Activated naive CD4-positive, alpha-beta T cell treated with anti-CD3 and anti-CD28 coated beads, Interleukin-2, amount 10 ng/mL, durations not matched to agents 7 days and 5 days (primary cell): ENCODE measurements at places on chromosomes 5 and 9.
A peak's percentile ranks its signal among the peaks of the same experiment; 100 is the strongest.

- H3K36me3 ChIP-seq: no peaks in the 10 kb centered on the region
- no peak overlapping the region for H3K27ac ChIP-seq
- H3K4me3 ChIP-seq: no peak overlapping the region
Measured at GRCh38 chr5:168346417-168346816, 55.0 kb downstream of the WWC1 start.

DNA sequence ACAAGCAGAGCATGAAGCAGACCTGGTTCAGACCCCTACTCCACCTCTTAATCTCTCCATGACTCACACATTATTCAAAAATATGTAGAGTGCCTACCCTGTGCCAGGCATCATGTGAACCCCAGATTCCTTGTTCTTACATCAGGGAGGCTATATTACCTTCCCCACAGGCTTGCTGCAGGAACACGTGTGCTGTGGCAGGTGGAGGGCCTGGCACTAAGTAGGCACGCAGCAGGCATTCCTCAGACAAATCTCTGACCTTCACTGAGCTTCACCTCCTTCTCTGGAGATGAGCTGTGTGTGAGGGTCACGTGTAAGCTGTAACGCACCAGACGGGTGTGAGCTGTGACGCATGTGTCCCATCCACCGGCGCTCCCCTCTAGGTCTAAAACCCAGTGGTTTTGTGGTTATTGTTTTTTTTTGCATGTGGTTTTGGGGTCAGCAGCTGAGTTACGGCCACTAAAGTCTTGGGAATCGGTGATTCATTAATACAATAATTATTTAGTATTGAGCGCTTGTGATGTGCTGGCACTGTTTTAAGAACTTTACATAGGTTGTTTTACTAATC, 30.3 kb downstream of the ANGPTL2 start:
- H3K36me3 ChIP-seq: no peaks in the 10 kb centered on the region
- H3K27ac ChIP-seq: no peak overlapping the region
- H3K4me3 ChIP-seq: no peak overlapping the region
- peaks cover 32% of the 10 kb centered on the region for H3K27me3 ChIP-seq

GRCh38 chr9:137228506-137228967, 1.2 kb downstream of the RNF224 start:
- DNase-seq: no peak
- no peak overlapping the region for H3K27ac ChIP-seq
- H3K4me3 ChIP-seq: no peak overlapping the region
- H3K27me3 ChIP-seq: peaks cover 28% of the 10 kb centered on the region
- H3K36me3 ChIP-seq: no peaks in the 10 kb centered on the region

GRCh38 chr9:21789541-21790037, 12.8 kb upstream of the MTAP start:
- H3K36me3 ChIP-seq: no peaks in the 10 kb centered on the region
- H3K27ac ChIP-seq: no peak overlapping the region
- peaks cover 36% of the 10 kb centered on the region for H3K27me3 ChIP-seq
- peaks cover 5% of the 10 kb centered on the region for H3K4me1 ChIP-seq

DNA sequence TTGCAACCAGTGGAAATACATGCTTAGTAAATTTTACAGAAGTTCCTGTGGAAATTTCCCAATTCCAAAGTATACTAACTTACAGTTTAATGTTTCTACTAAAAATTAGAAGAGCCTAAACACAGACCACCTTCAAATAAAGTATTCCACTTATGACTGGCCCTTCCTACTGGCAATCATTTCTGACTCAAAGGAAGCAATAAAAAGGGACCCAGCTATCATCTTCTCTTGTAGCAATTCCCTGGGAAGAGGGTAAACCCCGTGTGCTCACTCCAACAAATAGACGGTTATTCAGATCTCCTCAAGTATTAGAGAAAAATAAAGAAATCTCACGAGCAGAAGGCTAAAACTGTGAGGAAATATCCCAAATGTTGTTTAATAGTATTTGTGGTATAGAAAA, 43.3 kb downstream of the GOLPH3 start:
- H3K27me3 ChIP-seq: no peaks in the 10 kb centered on the region
- DNase-seq: no peak
- H3K36me3 ChIP-seq: peaks cover 53% of the 10 kb centered on the region
- no peak overlapping the region for H3K4me3 ChIP-seq
- peaks cover 2% of the 10 kb centered on the region for H3K4me1 ChIP-seq
- no peak overlapping the region for H3K27ac ChIP-seq

- H3K4me3 ChIP-seq: no peak overlapping the region
- no peaks in the 10 kb centered on the region for H3K4me1 ChIP-seq
Measured at GRCh38 chr5:44089424-44090144, 299.6 kb downstream of the FGF10 start.

DNA sequence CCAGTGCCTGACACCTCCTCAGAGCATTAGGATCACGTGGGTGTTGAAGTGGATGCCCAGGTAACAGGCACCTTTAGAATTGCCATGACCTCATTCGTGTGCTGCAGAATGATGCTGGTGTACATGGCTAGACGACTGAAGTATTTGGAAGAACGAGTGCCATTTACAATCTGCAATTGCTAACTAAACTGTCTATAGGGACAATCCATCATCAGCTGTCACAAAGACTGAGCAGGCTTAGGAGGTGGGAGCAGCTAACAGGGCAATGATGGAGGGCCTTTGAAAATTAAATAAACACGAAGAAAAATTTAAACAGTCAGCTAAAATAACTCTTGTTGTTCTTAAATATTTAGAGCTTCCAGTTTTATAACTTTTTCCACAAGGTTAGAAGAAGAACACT, 375.8 kb downstream of the GADD45G start:
- peaks cover 9% of the 10 kb centered on the region for H3K4me1 ChIP-seq
- H3K27ac ChIP-seq: no peak overlapping the region
- no peak overlapping the region for H3K4me3 ChIP-seq
- no peaks in the 10 kb centered on the region for H3K36me3 ChIP-seq
- peaks cover 28% of the 10 kb centered on the region for H3K27me3 ChIP-seq

DNA sequence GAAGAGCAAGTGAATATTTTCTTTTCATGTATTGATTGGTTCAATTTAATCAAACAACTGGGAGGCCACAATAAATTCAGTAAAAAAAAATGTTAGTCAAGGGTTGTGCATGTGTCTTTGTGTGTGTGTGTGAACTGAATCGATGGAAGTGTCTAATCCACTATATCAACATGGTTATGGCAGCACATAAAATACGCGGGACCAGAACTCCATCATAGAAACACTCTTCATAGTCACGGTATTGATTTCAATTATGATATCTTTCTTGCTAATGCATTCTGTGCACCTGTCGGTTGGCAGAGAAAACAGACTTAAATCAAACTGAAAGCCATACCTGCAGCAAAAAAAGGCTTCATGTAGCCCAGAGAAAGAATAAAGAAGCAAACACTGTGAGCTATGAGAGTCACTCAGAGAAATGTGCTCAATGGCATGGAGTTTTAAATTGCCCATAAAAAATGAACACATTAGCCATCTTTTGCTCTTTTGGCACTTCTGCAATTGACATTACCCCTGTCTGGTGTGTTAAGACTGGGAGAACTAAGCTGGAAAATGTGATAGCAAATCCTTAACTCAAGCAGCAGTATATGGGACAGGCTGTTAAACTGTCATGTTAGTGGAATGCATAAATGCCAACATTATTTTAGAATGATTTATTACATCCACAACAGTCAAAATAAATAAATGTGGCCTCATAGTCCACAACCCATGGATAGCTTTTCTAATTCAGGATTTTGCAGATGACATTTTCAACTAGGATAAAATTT, 642.4 kb upstream of the C9orf72 start:
- H3K4me3 ChIP-seq: no peak overlapping the region
- H3K4me1 ChIP-seq: no peaks in the 10 kb centered on the region
- H3K36me3 ChIP-seq: no peaks in the 10 kb centered on the region
- H3K27me3 ChIP-seq: no peaks in the 10 kb centered on the region
- no peak overlapping the region for H3K27ac ChIP-seq

- H3K36me3 ChIP-seq: peaks cover 33% of the 10 kb centered on the region
- H3K4me3 ChIP-seq: peak overlapping the region; percentile 91
- no peak for DNase-seq
- H3K27ac ChIP-seq: peak overlapping the region; percentile 99
Measured at GRCh38 chr9:113409883-113410206, 630 bp downstream of the POLE3 start.

DNA sequence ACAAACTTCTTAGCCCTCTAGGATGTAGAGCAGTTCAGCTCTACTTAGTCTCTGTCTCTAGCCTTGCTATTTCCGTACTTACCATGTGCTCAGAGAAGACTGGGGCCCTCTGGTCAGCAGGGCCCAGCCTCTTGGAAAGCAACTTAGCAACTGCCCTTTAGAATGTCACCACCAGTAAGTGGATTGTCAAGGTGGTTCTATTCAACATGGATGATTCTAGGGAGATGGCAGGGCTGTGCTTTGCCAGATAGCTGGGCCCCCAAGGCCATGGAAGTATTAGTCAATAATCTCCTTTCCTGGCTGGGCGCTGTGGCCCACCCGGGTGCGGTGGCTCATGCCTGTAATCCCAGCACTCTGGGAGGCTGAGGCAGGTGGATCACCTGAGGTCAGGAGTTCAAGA, 177.6 kb upstream of the MVB12B start:
- no peak overlapping the region for H3K27ac ChIP-seq
- no peaks in the 10 kb centered on the region for H3K36me3 ChIP-seq
- H3K4me3 ChIP-seq: no peak overlapping the region
- H3K27me3 ChIP-seq: peaks cover 39% of the 10 kb centered on the region

DNA sequence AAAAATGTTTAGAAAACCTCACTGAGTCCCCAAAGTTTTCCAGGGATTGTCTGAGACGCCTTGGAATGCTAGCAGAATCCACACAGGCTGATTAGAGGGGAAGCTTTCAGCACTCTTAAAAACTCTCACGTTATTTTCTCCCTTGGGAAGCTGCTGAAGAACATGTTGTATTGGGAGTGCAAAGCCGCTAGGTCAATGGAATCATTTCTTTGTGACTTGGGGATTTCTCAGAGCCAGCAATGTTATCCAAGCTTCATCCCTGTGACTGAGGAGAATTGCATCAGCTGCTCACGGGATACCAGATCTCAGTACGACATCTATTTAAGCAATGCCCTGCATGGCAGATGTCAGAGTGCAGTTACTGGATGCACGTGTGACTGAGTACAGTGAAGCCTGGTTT, 426.4 kb upstream of the MPDZ start:
- H3K4me3 ChIP-seq: no peak overlapping the region
- no peaks in the 10 kb centered on the region for H3K36me3 ChIP-seq
- DNase-seq: no peak

DNA sequence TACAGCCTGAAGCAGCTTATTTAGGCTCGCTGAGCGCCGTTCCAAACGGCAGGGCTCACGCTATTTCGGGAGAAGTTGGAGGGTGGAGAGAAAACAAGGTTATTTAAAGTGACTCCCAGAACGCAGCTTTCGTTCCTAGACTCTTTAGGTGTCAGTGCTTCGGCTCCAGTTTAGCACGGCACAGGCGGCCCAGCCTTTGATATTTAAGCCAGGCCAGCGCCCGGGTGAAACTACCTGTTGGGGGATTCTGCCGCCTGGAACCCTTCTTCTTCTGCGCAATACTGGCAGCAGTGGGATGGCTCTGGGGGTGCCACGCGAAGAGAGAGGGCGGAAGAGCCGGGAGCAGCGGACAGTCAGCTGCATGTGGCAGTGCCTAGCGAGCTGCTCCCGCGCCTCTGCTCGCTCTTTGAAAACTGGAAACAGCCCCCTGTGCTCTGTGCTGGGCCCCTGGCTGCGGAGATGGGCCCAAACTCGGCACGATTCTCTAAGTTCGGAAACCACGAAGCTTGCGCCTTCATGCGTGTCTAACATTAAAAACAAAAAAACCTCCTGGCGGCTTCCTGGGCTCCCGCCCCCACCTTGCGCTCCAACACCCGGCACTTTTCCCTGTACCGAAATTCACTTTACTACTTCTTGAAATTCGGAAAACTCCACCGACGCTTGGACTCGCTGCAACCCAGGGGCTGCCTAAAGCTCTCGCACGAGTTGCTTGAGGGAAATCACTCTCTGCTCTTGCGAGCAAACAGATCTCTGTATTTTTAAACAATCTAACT, 34.6 kb upstream of the NFIB start:
- peaks cover 13% of the 10 kb centered on the region for H3K27me3 ChIP-seq
- no peaks in the 10 kb centered on the region for H3K36me3 ChIP-seq
- peaks cover 2% of the 10 kb centered on the region for H3K4me1 ChIP-seq
- no peak overlapping the region for H3K4me3 ChIP-seq
- DNase-seq: no peak

GRCh38 chr5:92177926-92178487, 794.9 kb upstream of the ARRDC3 start:
- H3K4me3 ChIP-seq: no peak overlapping the region
- H3K27me3 ChIP-seq: no peaks in the 10 kb centered on the region
- H3K27ac ChIP-seq: no peak overlapping the region
- DNase-seq: no peak
- no peaks in the 10 kb centered on the region for H3K36me3 ChIP-seq

GRCh38 chr9:5004481-5004880, 19.4 kb downstream of the JAK2 start:
- no peaks in the 10 kb centered on the region for H3K27me3 ChIP-seq
- H3K4me3 ChIP-seq: no peak overlapping the region
- no peak overlapping the region for H3K27ac ChIP-seq
- H3K4me1 ChIP-seq: peaks cover 32% of the 10 kb centered on the region

- no peaks in the 10 kb centered on the region for H3K27me3 ChIP-seq
- H3K4me1 ChIP-seq: no peaks in the 10 kb centered on the region
- H3K36me3 ChIP-seq: peaks cover 39% of the 10 kb centered on the region
Measured at GRCh38 chr9:32490601-32491000, 35.4 kb downstream of the RIGI start.

DNA sequence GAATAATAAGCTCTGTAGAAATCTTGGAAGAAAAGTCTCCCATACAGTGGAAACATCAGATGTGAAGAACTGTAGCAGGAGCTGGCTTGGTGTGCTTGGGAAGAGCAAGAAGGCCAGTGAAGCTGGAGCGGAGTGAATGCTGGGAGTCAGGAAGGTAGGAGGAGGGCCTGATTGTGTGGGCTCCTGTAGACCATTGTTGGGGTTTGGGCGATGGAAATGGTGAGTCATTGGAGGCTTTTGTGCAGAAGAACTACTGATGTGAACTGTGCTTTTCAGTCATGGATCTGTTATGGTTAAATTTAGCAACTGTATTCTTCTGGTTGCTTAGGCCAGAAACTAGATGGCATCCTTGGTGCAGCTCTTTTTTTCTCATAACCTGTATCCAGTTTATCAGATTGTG, 2.3 kb downstream of the ICE1 start:
- H3K4me1 ChIP-seq: peaks cover 18% of the 10 kb centered on the region
- no peaks in the 10 kb centered on the region for H3K27me3 ChIP-seq
- DNase-seq: no peak

DNA sequence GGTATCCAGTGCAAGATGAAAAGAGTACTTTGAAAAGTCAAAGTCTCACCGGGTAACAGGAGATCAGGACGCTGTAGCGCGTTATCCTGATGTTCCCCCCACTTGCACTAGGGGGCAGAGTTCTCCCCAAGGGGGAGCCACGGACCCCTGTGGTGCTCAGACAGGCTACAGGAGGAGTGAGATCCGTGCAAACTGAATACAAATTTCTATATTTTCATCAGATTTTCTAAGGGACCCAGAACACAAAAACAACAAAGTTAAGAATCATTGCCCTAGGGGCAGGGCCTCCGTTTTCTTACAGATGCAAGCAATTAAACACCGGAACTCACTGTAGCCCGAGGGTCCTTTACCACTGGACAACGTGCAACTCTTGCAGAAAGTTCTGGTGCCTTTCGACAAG, 2.0 kb downstream of the MYO10 start:
- no peaks in the 10 kb centered on the region for H3K36me3 ChIP-seq
- H3K27me3 ChIP-seq: peaks cover 46% of the 10 kb centered on the region
- no peak overlapping the region for H3K4me3 ChIP-seq
- H3K27ac ChIP-seq: no peak overlapping the region
